Activated gamma-delta T cell (primary cell): ENCODE measurements at places on chromosomes 1 and 21.

- no peak for DNase-seq
These were observed 34.4 kb upstream of the LRRC7 start for GRCh38 chr1:69533343-69533742.

- no peak for DNase-seq
These were observed 120.3 kb upstream of the VAMP3 start for GRCh38 chr1:7650801-7651200.

GRCh38 chr1:38527373-38527966 lies 332.1 kb downstream of the RRAGC start:
- DNase-seq, result no peak

- no peak for DNase-seq
These were observed 48.4 kb downstream of the CAPZB start for GRCh38 chr1:19436716-19437476.

- DNase-seq, result no peak
These were observed 29.6 kb upstream of the C1orf105 start for GRCh38 chr1:172390683-172391551.

GRCh38 chr1:53343831-53344668 lies 16.2 kb upstream of the LRP8 start:
- no peak for DNase-seq
